ENCODE measurements at places on chromosomes 6 and 20.
A peak's percentile ranks its signal among the peaks of the same experiment; 100 is the strongest.

GRCh38 chr6:80605165-80605989 is 498.9 kb downstream of the BCKDHB start:
- DNase-seq, result no peak

DNA sequence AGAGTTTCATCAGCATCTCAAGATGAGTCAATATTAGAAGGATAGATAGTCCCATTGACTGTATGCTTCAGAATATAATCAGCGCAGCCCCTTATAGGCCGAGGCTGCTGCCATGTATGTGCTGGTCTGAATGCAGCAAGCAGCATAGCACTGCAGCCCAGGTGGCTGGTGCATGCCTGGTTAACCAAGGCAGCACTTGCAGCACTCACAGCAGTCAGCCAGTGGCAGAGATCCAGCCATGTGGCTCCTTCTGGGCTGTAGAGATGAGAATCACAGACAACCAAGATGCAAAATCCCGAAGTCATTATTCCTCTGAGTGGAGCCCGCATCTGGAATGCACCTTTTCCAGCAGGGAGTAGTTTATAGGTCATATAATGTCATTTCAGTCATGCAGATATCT is 251.9 kb downstream of the UST start:
- DNase-seq, result no peak

DNA sequence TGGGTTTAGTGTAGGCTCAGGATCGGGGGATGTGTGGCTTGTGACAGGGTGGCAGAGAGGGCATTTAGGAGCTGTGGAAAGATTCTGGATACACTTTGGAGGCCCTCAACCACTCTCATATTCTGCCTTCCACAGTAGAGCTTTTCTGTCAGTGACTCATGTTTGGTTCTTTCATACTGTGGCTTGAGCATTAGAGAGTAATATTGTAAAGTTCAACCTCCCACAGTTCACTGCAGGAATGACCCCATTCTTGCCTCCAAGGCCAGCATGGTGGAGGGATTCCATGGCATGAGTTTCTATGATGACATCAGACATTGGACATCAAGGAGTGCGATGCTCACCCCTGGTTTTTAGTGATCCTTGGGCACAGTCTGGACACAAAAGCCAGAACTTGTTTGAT is 50.9 kb downstream of the DTD1 start:
- no peak for DNase-seq

DNA sequence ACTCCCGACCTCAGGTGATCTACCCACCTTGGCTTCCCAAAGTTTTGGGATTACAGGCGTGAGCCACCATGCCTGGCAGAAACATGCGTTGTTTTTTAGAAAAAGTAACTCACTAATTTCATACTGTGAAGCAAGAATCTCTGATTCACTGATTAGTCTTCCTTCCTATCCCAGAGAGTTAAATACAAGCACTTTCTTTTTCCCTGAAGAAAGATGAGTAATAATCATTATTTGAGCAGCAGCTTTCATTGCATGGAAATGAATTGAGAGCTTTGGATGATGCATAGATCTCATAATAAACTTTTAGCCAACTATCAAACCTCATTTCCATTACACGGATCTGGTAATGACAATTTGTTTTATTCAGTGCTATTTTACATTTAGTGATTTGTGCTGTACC is 892.5 kb upstream of the EYS start:
- no peak for DNase-seq

DNA sequence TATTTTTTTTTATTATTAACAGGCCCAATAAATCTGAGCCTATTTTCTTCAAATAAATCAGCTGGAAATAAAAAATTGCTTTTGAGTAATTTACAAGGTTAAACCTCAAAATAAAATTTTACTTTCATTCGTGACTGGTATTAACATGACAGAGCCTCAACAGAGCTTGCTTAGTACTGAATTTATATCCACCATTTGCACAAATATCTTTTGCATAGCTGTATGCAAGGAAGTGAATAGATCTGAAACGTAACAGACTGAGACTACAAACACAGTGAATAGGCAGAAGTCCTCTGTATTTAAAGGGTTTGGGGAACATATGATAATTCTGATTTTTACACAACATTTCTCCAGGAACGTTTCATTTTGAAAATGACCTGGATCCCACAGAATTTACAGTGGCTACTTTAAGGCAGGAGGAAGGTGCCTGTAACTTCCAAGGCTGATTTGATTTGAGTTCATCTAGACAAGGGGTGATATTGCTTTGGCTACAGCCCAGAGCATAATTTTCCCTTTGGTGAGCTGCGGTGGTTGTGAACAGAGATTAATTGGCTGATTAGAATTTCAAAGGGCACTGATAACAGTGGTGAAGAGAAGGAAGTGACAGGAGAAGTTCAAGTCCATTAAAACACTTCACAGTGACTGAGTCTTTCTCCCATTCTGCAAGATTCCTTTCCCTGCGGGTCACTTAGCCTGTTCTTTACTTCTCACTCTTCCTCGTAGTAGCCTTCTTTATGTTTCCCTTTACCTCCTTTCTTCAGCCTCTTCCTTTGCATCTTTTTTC is 121.2 kb upstream of the SASH1 start:
- DNase-seq, result no peak

- no peak for DNase-seq
These were observed 39.7 kb downstream of the THBS2 start for GRCh38 chr6:169213814-169214520.

GRCh38 chr6:134721060-134721405 is 228.9 kb downstream of the ALDH8A1 start:
- no peak for DNase-seq

- DNase-seq, result no peak
These were observed 273.8 kb downstream of the CDH4 start for GRCh38 chr20:61525781-61526431.

DNA sequence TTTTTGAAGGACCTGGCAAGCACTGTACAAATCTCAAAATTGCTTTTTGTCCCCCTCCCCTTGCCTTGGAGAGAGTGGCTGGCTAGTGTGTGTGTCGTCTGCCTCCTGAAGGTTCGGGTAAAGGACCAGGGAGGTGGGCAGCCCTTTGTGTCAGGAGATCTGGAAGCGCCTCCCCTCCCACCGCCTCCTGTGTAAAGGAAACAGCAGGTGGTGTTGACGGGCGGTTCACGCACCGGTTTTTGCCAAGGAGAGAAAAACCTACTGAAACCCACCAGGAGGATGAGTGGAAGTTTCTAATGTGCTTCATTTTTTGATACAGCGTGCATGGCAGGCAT is 1.2 kb downstream of the ENTPD6 start:
- DNase-seq, result no peak

- no peak for DNase-seq
These were observed 311.3 kb upstream of the FERMT1 start for GRCh38 chr20:6434131-6434530.

DNA sequence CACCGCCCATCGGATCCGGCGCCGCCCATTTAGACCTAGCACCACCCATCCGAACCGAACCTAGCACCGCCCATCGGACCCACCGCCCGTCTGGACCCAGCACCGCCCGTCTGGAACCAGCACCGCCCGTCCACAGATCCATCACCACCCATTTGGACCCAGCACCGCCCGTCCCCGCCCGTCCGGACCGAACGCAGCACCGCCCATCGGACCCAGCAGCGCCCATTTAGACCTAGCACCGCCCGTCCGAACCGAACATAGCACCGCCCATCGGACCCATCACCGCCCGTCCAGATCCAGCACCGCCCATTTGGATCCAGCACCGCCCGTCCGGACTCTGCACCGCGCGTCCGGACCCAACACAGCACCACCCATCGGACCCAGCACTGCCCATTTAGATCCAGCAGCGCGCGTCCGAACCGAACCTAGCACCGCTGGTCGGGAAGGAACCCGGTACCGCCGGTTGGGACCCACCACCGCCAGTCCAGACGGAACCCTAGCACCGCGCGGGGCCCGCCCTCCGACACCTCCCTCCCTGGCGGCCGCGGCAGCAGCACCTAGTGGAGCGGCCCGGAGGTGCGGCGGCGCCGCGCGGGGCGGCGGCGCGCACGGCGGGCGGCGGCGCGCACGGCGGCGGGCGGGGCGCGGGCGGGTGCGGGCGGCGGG is 348 bp upstream of the AFDN start:
- peak; percentile 46 for DNase-seq

- DNase-seq, result no peak
These were observed 547.1 kb upstream of the ZNF337 start for GRCh38 chr20:26243731-26244130.

GRCh38 chr20:3925899-3926638 is 36.9 kb downstream of the PANK2 start:
- DNase-seq, result no peak

- no peak for DNase-seq
These were observed 61.7 kb downstream of the TCP11 start for GRCh38 chr6:35079311-35080000.

GRCh38 chr6:115539531-115539930 is 521.2 kb downstream of the FRK start:
- no peak for DNase-seq

DNA sequence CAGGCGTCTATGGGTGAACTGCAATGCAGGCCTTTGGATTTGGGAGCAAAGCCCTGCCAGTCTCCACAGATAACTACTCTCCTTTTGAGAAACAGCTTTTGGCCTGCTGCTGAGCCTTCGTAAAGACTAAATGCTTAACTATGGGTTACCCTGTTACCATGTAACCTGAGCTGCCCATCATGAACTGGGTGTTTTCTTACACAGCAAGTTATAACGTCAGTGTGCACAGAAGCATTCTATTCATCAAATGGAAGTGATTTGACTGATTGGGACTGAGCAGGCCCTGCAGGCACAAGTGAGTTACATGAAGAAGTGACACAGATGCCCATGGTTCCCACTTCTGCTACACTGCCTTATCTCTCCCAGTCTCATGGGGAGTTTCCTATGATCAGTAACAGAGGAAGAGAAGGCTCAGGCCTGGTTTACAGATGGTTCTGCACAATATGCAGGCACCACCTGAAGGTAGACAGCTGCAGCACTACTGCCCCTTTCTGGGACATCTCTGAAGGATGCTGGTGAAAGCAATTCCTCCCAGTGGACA is 319.1 kb downstream of the CD83 start:
- DNase-seq, result no peak

- no peak for DNase-seq
These were observed 136.7 kb upstream of the GMDS start for GRCh38 chr6:2381872-2382661.

DNA sequence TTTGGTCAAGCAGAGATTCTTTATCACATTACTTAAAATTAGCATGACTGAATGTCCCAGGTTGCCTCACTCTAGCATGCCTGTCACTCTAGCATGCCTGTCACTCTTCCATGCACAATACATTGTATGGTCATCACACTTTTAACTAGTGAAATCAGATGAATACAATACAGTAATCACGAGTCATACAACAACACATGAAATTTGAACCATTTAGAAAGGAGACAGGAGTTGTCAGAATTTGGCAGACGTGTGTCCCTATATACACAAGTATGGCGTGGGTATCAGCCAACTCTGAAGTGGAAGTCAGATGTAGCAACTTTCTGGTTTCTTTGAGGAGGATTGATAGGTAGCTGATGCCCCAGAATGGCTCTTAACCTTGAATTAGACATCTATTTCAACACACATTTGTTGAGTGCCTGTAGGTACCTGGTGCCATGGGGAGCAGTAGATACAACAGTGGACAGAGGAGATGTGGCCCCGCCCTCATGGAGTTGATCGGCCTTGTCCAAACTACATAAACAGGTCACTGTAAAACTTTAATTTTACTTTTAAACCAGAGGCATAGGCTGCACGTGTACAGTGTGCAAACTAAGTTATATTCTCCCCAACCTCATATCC is 116.1 kb upstream of the TIAM2 start:
- no peak for DNase-seq

GRCh38 chr20:63635431-63636141 is 8.7 kb upstream of the GMEB2 start:
- DNase-seq, result no peak

- DNase-seq, result peak; percentile 26
These were observed 171.4 kb downstream of the GMPR start for GRCh38 chr6:16409531-16410441.

DNA sequence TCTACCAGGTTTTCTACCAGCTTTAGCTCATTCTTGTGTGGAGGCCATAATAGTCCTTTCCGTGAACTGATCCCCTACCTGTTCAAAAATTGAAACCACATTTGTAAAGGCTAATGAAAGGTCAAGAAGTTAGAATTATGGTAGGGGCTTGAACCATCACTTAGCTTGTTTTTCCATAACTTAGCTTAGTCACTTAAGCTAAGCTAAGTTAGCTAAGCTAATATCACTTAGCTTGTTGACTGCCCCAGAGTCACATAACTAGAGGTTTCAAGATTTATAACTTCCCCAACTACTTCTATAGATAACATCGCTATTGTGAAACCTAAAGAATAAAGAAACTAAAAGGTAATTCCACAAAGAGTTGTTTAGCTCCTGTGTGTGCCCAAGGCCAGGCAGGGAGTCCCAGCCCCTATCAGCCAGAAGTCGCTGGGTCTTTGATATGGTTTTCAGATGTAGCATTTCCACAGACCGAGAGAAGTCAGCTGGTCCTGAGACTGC is 131.8 kb downstream of the VEGFA start:
- DNase-seq, result no peak

DNA sequence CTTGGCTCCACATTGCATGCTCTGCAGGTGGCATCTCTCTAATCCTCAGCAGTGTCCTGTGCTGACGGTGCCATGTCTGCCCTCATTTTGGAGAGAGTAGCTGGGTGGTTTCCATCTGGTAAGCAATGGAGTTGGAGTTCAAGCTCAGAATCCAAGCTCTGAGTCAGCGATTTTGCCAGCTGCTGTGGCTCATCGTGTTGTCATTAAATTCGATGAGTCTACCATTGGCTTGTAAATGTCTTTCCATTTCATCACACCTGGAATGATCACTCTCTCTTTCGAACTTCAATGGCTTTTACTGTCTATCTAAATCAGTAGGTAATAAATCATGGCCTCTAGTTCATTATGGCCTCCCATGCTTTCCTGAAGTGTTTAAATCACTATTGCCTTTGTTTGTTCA is 378.5 kb upstream of the TSHZ2 start:
- DNase-seq, result no peak

GRCh38 chr6:36604090-36605060 is 10.2 kb downstream of the SRSF3 start:
- DNase-seq, result no peak

GRCh38 chr6:158419339-158419909 is 107.2 kb downstream of the TULP4 start:
- DNase-seq, result no peak

DNA sequence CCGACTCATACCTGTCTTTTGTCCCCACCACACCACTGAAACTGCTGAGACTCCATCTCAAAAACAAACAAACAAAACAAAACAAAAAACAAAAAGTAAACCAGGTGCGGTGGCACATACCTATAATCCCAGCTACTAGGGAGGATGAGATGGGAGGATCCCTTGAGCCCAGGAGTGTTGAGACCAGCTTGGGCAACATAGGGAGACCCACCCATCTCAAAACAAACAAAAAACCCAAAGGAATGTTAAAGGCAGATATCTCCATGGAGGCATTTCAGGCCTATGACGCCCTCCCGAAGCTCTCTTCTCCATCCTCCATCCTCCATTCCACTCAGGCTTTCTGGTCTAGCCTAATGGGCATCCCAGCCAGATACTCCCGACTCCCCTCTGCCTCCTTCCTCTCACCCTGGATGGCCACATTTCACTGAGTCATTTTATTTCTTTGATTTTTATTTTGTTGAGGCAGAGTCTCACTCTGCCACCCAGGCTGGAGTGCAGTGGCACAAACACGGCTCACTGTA is 3.2 kb upstream of the SLC4A11 start:
- no peak for DNase-seq

All from stimulated activated CD4-positive, alpha-beta T cell treated with anti-CD3 and anti-CD28 coated beads, TNF-alpha, amount 100 ng/mL, for 48 hours (primary cell).